Hematopoietic multipotent progenitor cell treated with erythropoietin and hydrocortisone succinate and interleukin-3 and kit ligand, for 6 days (in vitro differentiated cells): ENCODE measurements at places on chromosomes 3 and 15.

DNA sequence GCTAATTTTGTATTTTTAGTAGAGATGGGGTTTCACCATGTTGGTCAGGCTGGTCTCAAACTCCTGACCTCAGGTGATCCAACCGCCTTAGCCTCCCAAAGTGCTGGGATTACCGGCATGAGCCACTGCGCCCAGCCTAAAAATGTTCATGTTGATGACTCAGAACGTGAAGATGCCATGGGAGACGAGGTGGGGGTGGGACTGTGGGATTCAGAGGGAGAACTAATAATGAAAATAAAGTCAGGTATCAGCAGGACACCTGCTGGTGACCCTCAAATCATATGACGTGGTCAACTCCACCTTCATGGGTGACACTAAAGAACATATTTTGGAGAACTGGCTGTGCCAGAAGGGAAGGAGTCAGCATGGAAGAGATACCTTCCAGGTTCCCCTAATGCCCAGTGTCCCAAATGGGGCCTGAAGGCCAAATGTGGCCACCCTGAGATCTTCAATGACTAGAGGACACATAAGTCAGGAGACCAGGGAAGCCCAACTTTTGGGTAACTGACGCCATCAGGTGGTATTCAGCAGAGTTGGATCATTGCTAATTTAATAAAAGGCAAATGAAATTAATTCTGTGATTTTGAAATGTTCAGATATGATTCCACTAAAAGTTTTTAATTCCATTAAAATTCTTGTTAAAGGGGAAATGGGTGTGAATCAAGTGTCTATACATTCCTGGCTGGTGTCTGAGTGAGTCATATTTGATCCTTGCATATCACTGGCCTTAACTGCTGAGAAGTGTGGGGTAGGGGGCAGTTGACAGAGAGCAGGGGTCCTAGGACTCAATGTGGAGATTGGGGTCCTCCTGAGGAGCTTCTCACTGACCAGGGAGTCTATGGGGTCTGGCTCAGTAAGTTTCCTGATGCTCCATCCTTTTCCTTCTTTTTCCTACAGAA, 88.6 kb upstream of the GSK3B start:
- DNase-seq: peak; percentile 12

- DNase-seq: no peak
These were observed 25.8 kb downstream of the COLQ start for GRCh38 chr3:15495461-15496340.

DNA sequence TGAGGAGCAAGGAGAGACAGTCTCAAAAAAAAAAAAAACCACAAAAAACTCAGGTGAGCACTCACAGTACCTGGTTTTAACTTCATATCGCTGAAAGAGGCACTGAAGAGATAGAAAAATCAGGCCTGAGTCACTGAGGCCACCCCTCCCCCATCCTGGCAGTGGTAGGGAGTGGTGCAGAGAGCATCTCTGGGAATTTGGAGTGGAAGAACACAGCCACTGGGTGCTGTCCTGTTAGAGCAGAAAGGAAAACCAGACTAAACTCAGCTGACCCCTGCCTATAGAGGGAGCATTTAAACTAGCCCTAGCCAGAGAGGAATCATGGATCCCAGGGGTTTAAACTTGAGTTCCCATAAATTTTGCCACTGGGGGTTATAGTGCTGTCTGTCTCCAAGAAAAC, 22.2 kb upstream of the DNAJC13 start:
- DNase-seq: no peak

GRCh38 chr3:108202080-108202479, 20.1 kb downstream of the IFT57 start:
- no peak for DNase-seq

DNA sequence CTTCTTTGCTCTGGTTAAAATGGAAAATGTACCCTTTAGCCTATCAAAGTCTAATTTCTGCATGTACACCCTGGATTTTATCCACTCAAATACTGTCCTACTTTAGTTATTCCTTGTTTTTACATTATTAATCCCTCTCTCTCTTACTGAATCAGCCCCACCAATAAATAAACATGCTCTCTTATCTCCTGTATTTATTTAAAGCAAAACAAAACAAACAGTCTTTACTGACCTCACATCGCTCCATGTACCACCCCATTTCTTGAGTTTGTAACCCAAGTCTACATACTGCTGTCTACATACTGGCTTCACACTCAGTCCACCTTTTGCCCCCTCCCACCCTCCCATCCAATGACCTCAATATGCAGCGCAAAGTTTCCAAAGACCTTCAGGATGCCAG, 113.3 kb upstream of the RORA start:
- DNase-seq: no peak

GRCh38 chr15:36430280-36430679, 149.1 kb upstream of the CDIN1 start:
- DNase-seq: no peak

GRCh38 chr3:48306860-48307530, 26.5 kb downstream of the SPINK8 start:
- DNase-seq: no peak
